ENCODE measurements at places on chromosomes 5 and 9. TPM values are rescaled to one million over a fixed set of nuclear protein-coding genes. Genes with fewer than 3 reads are reported as not detected.

DNA sequence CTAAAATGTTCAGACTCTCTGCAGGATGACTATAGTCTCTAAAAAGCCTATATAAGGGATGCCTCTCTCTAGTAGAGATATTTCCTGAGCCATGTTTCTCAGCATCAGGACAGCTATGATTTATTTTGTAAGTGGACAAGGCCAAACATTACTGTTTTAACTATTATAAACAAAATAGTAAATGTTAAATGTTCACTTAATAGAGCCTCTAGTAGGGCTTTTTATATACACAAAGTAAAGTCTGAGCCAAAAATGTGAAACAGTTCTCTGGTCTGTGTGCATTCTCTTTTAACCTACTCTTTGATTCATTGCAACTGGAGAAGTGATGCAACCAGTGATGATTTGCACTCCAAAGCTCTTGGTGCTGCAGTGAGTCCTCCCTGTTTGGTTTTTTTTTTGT lies 220.5 kb downstream of the GDNF start:
- no peak for DNase-seq

PCDHAC2 gene
- 8.8 TPM for total RNA-seq

DNA sequence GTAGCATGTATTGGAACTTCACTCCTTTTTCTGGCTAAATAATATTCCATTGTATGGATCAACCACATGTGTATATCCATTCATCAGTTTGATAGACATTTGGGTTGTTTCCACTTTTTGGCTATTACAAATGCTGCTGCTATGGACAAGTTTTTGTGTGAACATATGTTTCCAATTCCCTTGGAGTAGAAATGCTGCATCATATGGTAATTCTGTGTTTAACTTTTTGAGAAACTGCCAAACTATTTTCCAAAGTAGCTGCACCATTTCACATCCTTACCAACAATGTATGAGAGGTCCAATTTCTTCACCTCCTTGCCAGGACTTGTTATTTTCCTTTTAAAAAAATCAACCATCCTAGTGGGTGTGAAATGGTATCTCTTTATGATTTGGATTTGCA lies 8.4 kb downstream of the FRRS1L start:
- DNase-seq: no peak

- DNase-seq: no peak
These were observed 74.2 kb upstream of the SLC12A2 start for GRCh38 chr5:128009403-128009802.

DNA sequence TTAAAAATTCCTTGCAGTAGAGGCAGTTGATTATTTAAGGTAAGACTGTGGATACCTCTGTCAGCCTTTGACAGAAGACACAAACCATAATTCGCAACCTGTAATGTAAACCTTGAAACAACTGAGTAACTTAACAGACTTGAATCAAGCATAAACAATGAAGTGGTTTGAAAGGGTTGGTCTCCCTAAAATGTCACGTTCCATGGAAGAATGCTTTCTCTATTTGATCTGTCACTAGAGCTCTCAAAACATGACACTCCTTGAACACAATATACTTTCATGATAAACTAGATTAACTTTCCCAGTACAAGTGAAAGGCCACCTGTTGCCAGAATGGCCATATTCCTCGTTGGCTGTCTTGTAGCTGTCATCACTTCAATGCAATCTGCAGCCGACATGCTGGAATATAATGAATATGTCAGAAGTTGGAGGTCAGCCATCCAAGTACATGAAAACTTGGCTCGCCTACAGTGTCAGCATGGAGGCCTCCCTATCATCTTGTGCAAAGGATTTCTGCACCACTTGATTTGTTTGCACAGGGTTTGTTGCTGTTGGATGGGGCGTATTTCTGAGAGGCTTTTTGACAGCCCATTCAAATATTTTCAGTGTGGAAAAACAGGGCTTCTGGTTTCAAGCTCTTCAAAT lies 228.0 kb downstream of the TLE4 start:
- no peak for DNase-seq

DNA sequence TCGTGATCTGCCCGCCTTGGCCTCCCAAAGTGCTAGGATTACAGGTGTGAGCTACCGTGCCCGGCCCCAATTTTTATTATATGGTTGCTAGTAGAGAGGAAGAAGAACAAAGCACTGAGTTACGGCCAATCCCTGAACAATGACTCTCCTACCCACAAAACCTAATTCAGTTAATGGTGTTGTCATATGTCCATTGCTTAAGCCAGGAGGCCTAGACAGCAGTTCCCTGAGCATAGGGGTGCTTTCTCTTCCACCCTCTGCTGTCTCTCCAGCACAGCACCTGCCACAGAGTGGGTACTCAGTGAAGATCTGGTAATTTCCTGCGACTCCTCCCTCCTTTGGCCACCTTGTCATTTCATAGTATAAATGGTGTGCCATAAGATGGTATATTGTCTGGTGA lies 21.4 kb upstream of the LTC4S start:
- DNase-seq: no peak

- DNase-seq: no peak
These were observed 225.0 kb downstream of the KCTD16 start for GRCh38 chr5:144395704-144396103.

GRCh38 chr5:171537070-171537849 lies 117.8 kb downstream of the FGF18 start:
- DNase-seq: no peak

ANKRD18B gene
- total RNA-seq: 7.3 TPM

DNA sequence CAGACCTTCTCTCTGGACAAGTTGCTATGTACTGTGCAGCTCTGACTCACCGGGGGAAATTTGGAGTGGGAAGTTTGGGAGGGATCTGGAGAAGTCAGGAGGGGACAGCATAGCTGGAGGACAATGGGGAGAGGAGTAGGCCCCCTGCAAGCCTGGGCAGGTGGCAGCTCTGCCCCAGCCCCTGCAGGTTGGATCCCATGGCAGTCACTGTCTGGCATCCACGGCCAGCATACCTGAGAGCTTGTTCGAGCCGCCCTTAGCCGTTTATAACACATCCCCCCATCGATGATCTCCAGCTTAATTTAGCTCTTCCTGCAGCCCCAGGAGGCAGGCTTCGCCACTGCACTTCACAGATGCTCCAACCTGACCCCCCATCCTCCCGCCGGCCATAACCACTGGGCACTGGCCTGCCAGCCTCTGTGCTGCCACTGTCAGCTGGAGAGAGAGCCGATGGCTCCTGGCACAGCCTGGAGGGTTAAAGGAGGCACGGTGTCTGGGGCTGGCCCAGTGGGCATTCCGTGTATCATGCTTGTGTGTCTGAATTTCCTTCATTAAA lies 57.7 kb upstream of the RNU6ATAC start:
- no peak for DNase-seq

DNA sequence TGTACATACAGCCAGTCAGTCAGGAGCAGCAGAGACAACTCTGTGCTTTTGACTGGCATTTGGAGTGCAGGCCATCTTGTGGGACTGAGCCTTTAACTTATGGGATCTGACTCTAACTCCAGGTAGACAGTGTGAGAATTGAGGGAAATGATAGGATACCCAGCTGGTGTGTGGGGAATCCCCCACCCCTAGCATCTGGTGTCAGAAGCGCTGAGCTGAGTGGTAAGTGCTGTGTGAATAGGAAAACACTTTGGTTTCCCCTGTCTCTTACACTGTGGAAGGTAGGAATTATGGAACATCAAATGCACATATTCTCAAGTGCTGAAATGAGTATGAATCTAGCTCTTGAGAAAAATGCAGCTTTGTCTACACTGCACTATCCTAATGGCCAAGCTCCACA lies 43.9 kb downstream of the CCDC125 start:
- no peak for DNase-seq

- DNase-seq: no peak
These were observed 206.1 kb downstream of the PRELID2 start for GRCh38 chr5:145629047-145629446.

DNA sequence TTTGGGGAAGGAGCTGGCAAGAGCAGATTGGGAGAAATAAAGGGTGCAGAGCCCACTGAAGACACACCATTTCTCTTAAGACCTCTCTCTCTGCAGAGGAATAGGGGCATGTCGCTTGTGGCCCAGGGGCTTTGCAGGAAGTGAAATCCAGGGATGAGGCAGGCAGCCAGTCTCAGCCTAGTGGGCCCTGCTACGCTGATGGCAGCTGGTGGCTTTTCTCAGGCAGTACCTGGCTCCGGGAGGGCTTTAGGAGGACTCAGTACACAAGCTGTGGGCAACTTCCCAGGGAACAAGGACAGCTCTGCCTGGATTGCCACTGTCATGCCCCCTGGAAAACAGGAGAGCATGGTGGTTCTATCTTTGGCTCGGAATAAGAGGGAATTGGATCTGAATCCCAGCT lies 76.2 kb upstream of the NEURL1B start:
- no peak for DNase-seq

CPLANE1 gene
- 18.1 TPM for total RNA-seq

GRCh38 chr9:115207003-115207836 lies 89.3 kb upstream of the TNC start:
- DNase-seq: no peak

GRCh38 chr9:127825319-127826051 lies 22.8 kb downstream of the FPGS start:
- no peak for DNase-seq

LHFPL2 gene
- total RNA-seq: 25.8 TPM

PKN3 gene
- total RNA-seq: 19.9 TPM

LURAP1L gene
- total RNA-seq: 6.8 TPM

DNA sequence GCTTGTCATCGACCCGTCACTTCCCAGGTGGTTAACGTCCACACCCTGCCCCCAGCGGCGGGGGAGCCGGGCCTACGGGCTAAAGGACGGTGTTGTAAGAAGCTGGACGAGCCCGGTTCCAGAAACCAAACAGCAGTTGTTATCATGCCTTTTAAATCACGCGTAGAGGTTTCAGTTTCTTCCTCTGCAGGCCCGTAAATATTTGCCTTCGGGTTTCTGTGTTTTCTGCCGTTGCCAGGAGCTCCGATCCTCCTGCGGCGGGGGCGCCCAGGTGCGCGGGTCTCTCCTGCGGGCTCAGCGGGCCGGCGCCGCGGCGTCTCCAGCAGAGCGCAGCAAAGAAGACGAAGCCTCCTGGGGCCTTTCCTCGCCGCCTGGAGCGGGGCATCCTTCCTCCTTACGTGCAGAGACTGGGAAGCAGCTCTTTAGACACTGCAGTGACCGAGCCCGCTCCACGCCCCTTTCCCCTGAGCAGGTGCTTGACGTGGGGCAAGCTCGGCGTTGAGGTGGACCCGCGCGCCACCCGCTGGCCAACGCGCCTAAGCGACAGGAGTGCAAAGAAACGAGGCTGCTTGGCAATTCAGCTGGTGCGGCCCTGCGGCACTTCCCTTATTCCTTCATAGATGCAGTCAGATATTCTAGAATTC lies 21.8 kb upstream of the TTC1 start:
- DNase-seq: no peak

DNA sequence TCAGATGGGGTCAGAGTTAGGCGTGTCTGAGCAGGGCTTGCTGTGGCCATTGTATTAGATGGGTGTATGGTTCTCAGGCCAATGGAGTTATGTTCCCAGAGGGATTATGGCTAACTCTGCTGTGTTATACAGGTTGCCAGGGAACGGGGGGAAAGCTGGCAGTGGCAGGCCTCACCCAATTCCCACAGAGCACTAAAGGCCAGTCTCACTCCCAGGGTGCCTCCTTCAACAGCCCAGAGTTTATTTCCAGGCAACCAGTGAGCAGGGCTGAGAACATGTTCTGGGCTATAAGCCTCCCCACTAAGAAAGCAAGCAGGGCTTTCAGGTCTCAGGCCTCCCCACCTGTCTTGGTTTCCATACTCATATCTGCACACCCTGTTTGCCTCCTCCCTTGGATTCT lies 597.9 kb downstream of the ZNF608 start:
- no peak for DNase-seq

DNA sequence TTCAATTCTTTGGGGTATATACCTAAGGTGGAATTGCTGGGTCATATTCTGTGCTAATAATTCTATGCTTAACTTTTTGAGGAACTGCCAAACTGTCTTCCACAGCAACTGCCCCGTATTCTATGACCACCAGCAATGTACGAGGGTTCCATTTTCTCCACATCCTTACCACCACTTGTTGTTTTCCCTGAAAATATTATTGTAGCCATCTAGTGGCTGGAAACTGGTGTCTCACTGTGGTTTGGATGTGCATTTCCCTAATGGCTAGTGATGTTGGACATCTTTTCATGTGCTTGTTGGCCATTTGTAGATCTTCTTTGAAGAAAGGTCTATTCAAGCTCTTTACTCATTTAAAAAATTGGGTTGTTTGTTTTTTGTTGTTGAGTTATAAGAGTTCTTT lies 30.7 kb downstream of the MSX2 start:
- no peak for DNase-seq

GRCh38 chr5:140005145-140005591 lies 37.9 kb downstream of the NRG2 start:
- DNase-seq: no peak

DNA sequence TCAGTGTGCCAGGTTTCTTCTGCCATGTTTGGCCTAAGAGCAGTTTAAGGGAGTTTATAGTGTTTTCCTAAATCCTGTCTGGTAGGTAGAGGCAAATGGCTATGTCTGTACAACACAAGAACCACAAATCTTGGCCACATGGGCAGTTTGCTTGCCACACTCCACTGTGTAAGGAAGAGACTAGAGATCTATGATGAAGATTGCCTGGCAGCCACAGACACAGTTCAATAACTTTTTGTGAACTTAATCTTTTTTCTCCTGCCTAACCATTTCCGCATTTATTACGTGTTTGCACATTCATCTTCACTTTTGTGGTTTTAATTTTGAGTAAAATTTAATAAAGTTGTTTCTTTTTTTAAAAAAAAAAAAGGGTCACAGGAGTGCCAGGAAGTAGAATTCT lies 5.8 kb downstream of the MFAP3 start:
- no peak for DNase-seq

DND1 gene
- 1.8 TPM for total RNA-seq

GRCh38 chr5:88873447-88873846 lies 9.5 kb downstream of the MEF2C start:
- DNase-seq: no peak

DNA sequence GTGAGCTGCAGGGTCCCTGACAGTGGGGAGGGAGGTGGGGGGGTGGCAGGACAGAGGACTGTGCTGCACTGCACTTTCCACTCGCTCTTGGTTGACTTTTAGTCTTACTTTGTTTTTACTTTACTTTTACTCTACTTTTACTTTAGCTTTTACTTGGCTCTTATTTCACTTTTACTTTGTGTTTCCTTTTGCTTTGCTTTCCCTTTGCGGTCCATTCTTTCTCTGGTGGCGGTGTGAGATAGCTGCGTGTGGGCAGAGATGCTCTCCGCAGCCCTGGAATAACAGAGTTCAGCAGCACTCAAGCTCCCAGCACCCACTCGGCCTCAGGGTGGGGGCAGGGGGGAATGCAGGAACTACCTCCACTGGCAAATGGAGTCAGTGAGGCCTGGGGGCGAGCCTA lies 4.7 kb downstream of the AK8 start:
- no peak for DNase-seq

SLC9A3 gene
- total RNA-seq: 2.0 TPM

DNA sequence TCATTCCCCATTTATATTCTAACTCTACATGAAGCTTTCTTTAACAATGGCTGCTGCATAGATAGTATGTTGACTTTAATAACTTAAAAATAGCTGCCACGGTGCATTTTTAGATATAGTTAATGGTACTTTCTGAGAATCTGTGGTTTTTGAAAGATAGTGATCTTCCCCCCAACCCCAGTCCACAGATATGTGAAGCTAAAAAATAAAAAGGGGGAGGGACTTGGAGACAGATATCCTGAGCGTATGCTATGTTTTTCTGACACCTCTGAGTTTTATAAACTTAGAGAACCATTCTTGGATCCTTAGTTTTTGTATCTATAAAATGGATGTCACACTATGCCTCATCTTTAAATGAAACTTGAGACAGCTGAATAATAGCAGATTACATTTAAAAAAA lies 120.5 kb downstream of the SNX18 start:
- DNase-seq: no peak
